ENCODE measurements at places on chromosomes 1 and 21. TPM values are rescaled to one million over a fixed set of nuclear protein-coding genes. Genes with fewer than 3 reads are reported as not detected.

GRCh38 chr1:192436441-192437078 lies 119.8 kb downstream of the RGS21 start:
- DNase-seq, result no peak

The PGLYRP4 gene
- not detected for total RNA-seq

DNA sequence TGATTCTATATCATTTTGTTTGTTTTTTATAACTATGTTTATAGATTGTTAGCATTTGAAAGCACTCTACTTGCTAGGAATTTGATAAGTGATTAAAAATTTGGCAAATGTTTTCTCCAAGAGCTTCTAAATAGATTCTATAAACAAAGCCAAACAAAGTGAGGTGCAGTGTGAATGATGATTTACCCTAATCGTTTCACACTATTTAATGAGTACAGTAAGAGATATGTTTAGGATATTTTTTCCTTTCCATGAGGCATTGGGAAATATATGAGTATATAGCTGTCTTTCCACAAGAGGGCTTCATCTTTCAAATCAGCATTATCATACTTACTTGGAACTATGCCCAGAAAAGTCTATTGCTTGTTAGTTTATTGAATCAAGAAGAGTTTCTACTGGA lies 277.0 kb upstream of the BRINP3 start:
- no peak for DNase-seq

The ZNF678 gene
- total RNA-seq, result 7.3 TPM

DNA sequence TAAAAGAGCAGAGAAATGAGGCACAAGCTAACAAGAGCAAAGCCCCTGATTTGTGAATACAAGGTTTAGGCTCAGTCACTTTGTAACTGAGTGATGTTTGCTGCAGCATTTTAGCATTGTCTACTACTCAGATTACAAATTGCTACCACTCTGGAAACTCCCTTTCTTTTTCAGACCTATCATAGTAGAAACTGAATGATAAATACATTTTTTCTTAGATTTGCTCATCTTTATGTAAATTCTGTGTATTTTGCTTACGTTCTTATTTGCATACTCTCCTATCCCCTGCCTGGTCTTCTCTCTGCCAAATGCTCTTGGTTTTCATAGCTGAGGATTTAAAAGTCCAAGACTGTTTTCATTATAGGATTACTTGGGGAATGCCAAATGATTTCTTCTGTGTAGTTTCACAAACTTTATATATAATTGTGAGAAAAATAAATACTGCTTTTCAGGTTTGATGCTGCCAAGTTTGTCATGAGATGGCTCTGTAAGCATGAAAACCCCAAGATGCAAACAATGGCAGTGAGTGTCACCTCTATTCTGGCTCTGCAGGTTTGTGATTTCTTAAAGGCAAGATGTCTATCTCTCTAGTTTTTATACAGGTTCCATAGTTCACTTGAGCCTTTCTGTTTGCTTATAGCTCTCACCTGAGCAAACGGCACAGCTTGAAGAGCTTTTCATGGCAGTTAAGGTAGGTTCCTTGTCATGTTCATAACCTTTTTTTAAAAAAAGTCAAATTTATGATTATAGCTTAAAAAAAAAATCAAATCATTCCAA lies 24.7 kb downstream of the ZYG11A start:
- no peak for DNase-seq

GRCh38 chr1:27598902-27599528 lies 4.9 kb downstream of the AHDC1 start:
- DNase-seq, result no peak

DNA sequence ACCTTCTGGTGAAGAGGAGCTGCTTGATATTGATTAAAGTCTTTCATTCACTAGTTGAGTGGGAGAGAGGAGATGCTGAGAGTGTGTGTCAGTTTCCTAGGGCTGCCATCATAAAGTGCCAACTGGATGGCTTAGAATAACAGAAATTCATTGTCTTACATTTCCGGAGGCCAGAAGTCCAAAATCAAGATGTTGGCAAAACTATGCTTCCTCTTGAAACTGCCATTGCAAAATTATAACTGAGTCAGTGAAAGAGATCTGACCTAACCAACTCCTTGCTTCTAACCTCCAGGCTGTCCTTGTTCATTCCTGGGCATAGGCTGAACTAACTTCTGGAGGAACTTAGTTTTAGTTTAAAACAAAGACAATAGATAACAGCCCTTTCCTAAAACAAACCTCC lies 47.1 kb downstream of the PTGS2 start:
- no peak for DNase-seq

DNA sequence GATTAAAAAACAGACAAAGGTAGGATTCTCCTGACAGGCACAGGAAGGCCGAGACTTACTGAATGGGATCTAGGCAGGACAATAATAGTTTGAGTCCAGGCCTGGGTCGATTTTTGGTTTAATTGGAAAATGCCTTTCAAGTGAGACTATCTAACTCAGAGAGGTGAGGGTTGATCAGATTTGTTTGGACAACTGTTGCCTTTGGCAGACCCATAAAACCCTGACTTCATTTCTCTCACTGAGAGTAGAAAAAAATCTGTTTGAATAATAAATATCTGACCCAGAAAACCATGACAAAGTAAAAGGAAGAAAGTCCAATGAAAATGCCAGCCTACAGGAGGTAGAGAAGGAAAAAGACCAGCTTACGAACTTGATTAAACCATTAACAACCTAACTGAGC lies 12.3 kb upstream of the SLC30A10 start:
- no peak for DNase-seq

The VWA1 gene
- total RNA-seq, result not detected

All from T-helper 17 cell (primary cell).